Stimulated activated CD8-positive, alpha-beta memory T cell treated with anti-CD3 and anti-CD28 coated beads, Interleukin-4, amount 100 ng/mL, for 1 hour (primary cell): ENCODE measurements at places on chromosomes 2 and 18.

- no peak for DNase-seq
These were observed 65.1 kb downstream of the PTGR3 start for GRCh38 chr18:75143851-75144250.

DNA sequence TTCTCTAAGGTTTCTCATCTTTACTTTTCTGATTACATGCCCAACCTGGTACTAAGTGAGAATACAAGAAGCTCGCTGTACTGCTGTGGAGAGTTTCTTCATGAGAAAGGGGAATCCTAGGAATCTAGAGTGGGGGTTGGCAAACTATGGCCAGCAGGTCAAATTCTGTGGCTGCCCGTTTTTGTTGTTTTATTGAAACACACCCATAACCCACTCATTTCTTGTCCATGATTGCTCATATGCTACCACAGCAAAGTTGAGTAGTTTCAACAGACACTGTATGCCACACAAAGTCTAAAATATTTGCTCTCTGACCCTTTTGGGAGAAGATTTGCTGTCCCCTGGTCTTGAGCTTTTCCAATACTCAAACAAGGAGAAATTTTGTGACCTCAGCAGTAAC lies 58.8 kb downstream of the C2orf74 start:
- DNase-seq = no peak

GRCh38 chr2:216632346-216632951 lies 771 bp upstream of the IGFBP2 start:
- no peak for DNase-seq

GRCh38 chr18:10896851-10897250 lies 252.5 kb downstream of the PIEZO2 start:
- DNase-seq = no peak

DNA sequence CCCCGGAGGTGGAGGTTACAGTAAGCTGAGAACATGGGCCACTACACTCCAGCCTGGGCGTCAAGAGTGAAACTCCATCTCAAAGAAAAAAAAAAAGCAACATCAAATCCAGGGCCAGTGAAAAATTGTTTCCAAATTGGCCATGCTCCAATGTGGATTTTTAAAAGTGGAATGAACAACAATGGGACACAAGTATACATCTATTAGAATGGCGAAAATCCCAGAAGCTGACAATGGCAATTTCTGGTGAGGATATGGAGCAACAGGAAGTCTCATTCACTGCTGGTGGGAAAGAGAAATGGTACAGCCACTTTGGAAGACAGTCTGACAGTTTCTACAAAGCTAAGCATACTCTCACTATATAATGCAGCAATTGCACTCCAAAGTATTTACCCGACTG lies 161.4 kb downstream of the UXS1 start:
- DNase-seq = no peak

GRCh38 chr18:74282755-74283554 lies 8.8 kb downstream of the CYB5A start:
- no peak for DNase-seq

GRCh38 chr2:45323344-45323743 lies 287.7 kb downstream of the SRBD1 start:
- DNase-seq = no peak

DNA sequence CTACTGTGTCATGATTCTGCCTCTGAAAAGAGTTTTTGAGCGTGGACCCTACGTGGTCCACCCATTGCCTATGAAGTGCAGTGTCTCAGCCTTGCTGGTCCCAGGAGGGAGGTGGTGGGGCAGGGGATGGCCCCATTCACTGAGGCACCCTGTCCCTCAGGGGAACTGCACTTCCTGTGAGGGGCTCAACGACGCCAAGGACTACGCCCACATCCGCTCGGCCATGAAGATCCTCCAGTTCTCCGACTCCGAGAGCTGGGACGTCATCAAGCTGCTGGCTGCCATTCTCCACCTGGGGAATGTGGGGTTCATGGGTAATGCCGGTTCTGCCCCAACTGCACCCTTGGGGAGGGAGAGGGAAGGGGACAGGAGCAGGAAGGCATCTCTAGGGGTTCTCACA lies 42.5 kb downstream of the MYO7B start:
- no peak for DNase-seq

GRCh38 chr2:62956651-62957050 lies 94.0 kb upstream of the OTX1 start:
- DNase-seq = no peak

- DNase-seq = no peak
These were observed 230.8 kb upstream of the LINC00305 start for GRCh38 chr18:64379662-64380061.
